ENCODE measurements at places on chromosomes 11 and 22. TPM values are rescaled to one million over a fixed set of nuclear protein-coding genes. Genes with fewer than 3 reads are reported as not detected.

The OR10G8 gene
- total RNA-seq = not detected

- no peaks in the 10 kb centered on the region for H3K27me3 ChIP-seq
- no peaks in the 10 kb centered on the region for H3K36me3 ChIP-seq
- H3K27ac ChIP-seq = no peak overlapping the region
- no peaks in the 10 kb centered on the region for H3K4me1 ChIP-seq
Measured at GRCh38 chr22:43796567-43796966, 15.5 kb downstream of the EFCAB6 start.

- H3K4me1 ChIP-seq = no peaks in the 10 kb centered on the region
- H3K27me3 ChIP-seq = no peaks in the 10 kb centered on the region
- DNase-seq = no peak
- H3K36me3 ChIP-seq = no peaks in the 10 kb centered on the region
- H3K4me3 ChIP-seq = no peak overlapping the region
Measured at GRCh38 chr22:28435982-28436381, 243.7 kb downstream of the TTC28 start.

DNA sequence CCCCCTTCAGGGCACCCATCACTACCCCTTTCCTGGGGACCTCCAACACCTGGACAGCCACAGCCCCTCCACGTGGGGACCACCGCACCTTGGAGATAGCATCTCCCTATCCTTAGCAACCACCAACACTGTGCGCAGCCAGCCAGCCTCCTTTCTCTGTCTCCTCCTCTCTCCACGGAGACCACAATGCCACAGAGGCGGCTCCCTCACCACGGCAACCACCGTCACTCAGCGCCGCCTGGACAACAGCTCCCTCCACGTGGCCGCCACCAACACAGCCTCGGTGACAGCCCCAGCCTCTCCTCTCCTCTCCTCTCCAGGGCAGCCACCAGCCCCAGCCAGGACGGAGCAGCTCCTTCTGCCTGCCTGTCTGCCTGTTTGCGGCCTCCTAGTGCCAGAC is 10.5 kb downstream of the ELFN2 start:
- H3K36me3 ChIP-seq = no peaks in the 10 kb centered on the region
- H3K27me3 ChIP-seq = peaks cover 80% of the 10 kb centered on the region
- no peak for DNase-seq

DNA sequence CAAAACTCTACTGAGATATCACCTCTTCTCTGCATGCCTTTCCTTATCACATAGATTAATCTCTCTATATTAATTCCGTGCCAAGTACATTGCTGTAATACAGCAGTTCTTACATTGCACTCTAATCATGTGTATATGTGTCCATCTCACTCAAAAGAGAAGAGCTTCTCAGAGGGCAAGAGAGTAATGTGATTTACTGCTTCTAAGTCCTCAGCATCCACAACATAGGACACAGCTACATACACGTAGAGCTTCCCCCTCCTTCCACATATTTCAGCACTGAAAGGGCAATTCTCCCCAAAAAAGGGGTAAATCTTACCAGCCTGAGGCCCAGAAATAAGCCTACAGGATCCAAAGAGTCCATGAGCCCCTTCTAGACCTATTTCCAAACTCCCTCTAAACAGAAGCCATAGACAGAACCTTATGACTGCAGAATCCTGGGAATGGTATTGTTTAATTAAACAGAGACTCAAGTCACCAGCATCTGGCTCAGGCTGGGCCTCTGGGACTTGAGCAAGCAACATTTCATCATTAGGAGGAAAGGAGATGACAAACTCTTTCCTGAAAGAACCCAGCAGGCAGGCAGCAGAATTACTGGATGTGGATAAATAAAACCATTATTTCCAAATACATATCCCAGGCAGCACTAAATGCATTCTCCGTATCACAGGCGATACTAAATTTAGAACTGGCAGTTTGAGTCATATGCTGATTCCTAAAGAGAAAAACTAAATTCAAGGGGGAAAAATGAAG is 87.2 kb downstream of the KCNC1 start:
- H3K4me3 ChIP-seq = no peak overlapping the region
- no peak for DNase-seq
- no peaks in the 10 kb centered on the region for H3K27me3 ChIP-seq
- no peaks in the 10 kb centered on the region for H3K36me3 ChIP-seq

DNA sequence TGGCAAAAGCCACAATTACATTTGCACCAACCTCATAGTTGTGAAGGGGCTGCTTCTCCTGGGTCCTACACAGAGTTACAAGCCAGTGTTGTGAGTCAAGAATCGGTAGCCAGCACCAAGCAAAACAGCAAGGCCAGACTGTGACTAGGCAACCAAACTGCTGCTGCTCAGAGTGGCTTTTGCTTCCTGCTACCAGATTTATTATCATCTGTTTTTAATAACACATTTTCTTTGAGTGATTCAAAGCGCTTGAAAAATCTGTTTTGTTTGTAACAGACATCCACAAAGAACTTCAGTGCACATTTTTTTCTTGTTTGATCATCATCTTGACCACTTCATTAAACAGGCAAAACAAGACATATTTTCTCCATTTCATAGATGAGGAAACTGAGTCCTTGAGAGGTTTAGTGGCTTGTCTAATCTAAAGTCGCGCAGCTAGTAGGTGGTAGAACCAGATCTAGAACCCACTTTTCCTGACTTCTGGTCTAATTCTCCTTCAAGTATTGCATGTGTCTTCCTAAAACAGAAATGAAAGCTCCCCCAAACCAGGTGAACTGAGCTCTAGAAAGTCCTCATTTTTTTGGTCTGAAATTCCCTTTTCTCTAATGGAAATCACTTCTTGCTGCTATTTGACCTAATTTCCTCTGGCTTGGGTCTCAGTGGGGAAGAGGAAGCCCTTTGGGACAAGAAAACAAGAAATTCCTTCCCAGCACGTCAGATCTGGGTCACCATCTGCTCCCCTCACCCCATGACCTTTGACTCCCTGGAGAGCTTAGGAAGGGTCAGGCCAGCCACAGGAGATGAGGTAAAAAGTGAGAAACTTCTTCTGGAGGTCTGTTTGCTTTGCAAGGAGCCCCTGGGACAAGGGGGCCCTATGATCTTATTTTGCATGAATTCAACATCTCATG is 39.9 kb downstream of the CWC15 start:
- H3K4me3 ChIP-seq = no peak overlapping the region
- H3K4me1 ChIP-seq = no peaks in the 10 kb centered on the region
- peak overlapping the region; percentile 31 for H3K27ac ChIP-seq
- no peaks in the 10 kb centered on the region for H3K27me3 ChIP-seq
- H3K36me3 ChIP-seq = no peaks in the 10 kb centered on the region
- no peak for DNase-seq
